Activated naive CD8-positive, alpha-beta T cell treated with anti-CD3 and anti-CD28 coated beads, Interleukin-2, amount 10 ng/mL, durations not matched to agents 7 days and 5 days (primary cell): ENCODE measurements at places on chromosomes 12 and 14. TPM values are rescaled to one million over a fixed set of nuclear protein-coding genes. Genes with fewer than 3 reads are reported as not detected.

DNA sequence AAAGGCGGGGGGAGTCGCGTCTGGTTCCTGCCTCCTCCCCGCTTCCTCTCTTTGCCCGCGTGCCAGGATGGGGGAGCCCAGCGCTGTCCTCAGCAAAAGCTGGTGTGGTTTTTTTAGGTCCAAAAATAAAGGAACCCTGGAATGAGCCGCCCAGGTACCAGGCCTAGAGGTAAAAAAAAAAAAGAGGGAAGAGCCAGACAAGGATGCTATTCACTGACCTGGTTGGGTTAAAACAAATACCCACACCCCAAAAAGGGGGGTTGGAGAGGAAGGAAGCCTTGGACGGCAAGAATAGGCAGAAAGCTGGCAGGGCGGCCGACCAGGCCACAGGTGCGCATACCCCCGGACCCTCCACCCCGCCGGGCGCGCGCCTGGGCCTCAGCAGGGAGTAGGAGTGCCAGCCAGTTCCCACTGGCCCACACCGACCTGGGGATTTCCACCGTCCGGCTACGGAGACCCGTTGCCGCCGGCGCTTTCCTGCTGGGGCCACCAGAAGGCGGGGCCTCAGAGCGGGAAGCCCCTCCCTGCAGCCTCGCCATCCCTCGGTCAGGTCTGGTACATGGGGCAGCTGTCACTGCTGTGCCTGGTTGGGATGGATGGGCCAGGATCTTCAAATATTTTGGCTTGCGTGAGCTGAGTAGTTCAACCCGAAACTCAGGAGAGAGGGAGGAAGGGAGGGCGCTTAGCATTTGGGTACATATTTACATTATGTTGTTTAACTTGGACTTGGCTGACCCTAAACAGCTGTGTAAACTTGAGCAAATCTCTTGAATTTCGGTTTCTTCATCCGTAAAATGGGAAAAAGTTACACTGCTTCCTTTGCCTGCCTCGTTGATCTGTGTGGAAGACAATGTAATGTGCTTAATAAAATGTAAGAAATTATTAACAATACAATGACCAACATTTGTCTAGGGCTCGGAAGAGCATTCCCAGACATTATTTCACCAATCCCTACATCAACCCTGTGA lies 5.4 kb upstream of the IRF2BPL start:
- H3K27me3 ChIP-seq, result no peaks in the 10 kb centered on the region
- H3K27ac ChIP-seq, result peak overlapping the region; percentile 95
- DNase-seq, result peak; percentile 79
- peaks cover 64% of the 10 kb centered on the region for H3K4me1 ChIP-seq
- peaks cover 2% of the 10 kb centered on the region for H3K36me3 ChIP-seq

GRCh38 chr12:50296554-50296953 lies 13.2 kb upstream of the LIMA1 start:
- no peak overlapping the region for H3K27ac ChIP-seq
- H3K27me3 ChIP-seq, result no peaks in the 10 kb centered on the region
- no peak for DNase-seq
- H3K4me1 ChIP-seq, result no peaks in the 10 kb centered on the region
- H3K36me3 ChIP-seq, result peaks cover 2% of the 10 kb centered on the region
- H3K4me3 ChIP-seq, result no peak overlapping the region

- no peak overlapping the region for H3K27ac ChIP-seq
- no peak overlapping the region for H3K4me3 ChIP-seq
- H3K27me3 ChIP-seq, result peaks cover 94% of the 10 kb centered on the region
- peaks cover 7% of the 10 kb centered on the region for H3K4me1 ChIP-seq
Measured at GRCh38 chr12:47995981-47996401, 8.3 kb downstream of the COL2A1 start.

GRCh38 chr14:44886860-44887595 lies 74.7 kb downstream of the KLHL28 start:
- DNase-seq, result no peak
- no peaks in the 10 kb centered on the region for H3K36me3 ChIP-seq
- peaks cover 5% of the 10 kb centered on the region for H3K4me1 ChIP-seq
- no peak overlapping the region for H3K27ac ChIP-seq

SMIM41 gene
- not detected for total RNA-seq

GRCh38 chr12:109069307-109070271 lies 17.2 kb downstream of the USP30 start:
- no peak overlapping the region for H3K4me3 ChIP-seq
- no peaks in the 10 kb centered on the region for H3K27me3 ChIP-seq
- no peak overlapping the region for H3K27ac ChIP-seq
- H3K4me1 ChIP-seq, result no peaks in the 10 kb centered on the region
- H3K36me3 ChIP-seq, result peaks cover 4% of the 10 kb centered on the region

RNF41 gene
- total RNA-seq, result 36.1 TPM

DNA sequence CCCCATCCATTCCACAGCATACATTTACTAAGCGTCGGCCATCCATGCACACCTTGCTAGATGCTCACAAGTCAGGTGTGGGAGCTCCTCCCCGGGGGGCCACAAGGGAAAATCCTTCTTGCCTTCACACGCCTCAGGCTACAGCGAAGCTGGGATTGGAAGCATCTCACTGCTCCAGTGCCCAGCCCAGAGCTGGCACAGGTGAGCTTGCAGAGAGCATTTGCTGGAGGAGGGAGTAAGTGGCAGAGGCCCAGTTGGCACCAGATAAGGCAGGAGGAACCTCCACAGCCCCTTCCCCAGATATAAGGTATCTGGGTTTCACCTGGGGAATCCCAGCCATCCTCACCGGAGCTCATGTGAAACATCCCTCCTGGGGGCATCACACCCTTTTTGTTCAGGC lies 1.8 kb downstream of the TRPV4 start:
- H3K4me1 ChIP-seq, result peaks cover 15% of the 10 kb centered on the region
- no peak overlapping the region for H3K27ac ChIP-seq
- H3K27me3 ChIP-seq, result peaks cover 30% of the 10 kb centered on the region
- DNase-seq, result no peak
- H3K36me3 ChIP-seq, result no peaks in the 10 kb centered on the region

KRT82 gene
- total RNA-seq, result not detected

- no peaks in the 10 kb centered on the region for H3K36me3 ChIP-seq
- peaks cover 51% of the 10 kb centered on the region for H3K27me3 ChIP-seq
- H3K4me3 ChIP-seq, result no peak overlapping the region
- no peak for DNase-seq
Measured at GRCh38 chr14:75267141-75267721, 11.4 kb upstream of the FOS start.

- H3K27ac ChIP-seq, result no peak overlapping the region
- H3K36me3 ChIP-seq, result no peaks in the 10 kb centered on the region
- no peak overlapping the region for H3K4me3 ChIP-seq
- peaks cover 2% of the 10 kb centered on the region for H3K27me3 ChIP-seq
- no peak for DNase-seq
Measured at GRCh38 chr12:131012279-131013069, 58.8 kb downstream of the ADGRD1 start.

DNA sequence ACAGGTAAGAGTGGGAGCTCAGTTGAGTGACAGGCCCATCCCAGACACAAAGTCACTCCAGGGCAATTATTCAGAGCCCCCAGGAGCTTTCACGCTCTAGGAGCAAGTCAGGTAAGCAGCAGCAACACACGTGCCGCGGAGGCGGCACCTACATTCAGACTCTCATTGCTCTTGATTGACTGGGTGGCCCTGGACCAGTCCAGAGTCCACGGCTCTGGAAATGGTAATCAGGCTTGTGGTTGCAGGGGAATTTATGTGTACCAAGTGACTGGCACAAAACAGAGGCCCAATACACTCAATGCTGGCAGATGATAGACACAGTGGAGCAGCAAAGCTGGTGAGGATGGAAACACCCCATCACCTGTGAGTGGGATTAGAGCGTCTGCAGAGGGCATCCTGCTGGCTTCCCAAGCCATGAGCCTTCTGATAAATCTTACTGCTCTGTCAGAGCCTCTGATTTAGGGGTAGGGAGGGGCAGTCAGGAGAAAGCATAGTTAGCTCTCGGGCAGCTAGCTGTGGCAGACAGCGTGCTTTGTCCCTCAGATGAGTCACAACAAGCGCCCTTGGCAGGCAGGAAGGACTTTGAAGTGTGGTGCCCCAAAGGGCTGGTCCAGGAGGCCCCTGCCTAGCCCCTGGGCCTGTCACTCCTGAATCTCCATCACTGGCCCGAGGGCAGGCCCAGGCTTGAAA lies 344.7 kb downstream of the CACNA1C start:
- H3K36me3 ChIP-seq, result no peaks in the 10 kb centered on the region
- H3K27me3 ChIP-seq, result no peaks in the 10 kb centered on the region
- no peak for DNase-seq
- no peaks in the 10 kb centered on the region for H3K4me1 ChIP-seq

CIDEB gene
- 33.7 TPM for total RNA-seq
